ENCODE measurements at places on chromosomes 2 and 18. TPM values are rescaled to one million over a fixed set of nuclear protein-coding genes. Genes with fewer than 3 reads are reported as not detected.

GRCh38 chr2:188956961-188957360 is 17.2 kb upstream of the COL3A1 start:
- no peak overlapping the region for H3K4me3 ChIP-seq
- no peak overlapping the region for H3K27ac ChIP-seq
- H3K27me3 ChIP-seq, result no peaks in the 10 kb centered on the region
- DNase-seq, result no peak

DNA sequence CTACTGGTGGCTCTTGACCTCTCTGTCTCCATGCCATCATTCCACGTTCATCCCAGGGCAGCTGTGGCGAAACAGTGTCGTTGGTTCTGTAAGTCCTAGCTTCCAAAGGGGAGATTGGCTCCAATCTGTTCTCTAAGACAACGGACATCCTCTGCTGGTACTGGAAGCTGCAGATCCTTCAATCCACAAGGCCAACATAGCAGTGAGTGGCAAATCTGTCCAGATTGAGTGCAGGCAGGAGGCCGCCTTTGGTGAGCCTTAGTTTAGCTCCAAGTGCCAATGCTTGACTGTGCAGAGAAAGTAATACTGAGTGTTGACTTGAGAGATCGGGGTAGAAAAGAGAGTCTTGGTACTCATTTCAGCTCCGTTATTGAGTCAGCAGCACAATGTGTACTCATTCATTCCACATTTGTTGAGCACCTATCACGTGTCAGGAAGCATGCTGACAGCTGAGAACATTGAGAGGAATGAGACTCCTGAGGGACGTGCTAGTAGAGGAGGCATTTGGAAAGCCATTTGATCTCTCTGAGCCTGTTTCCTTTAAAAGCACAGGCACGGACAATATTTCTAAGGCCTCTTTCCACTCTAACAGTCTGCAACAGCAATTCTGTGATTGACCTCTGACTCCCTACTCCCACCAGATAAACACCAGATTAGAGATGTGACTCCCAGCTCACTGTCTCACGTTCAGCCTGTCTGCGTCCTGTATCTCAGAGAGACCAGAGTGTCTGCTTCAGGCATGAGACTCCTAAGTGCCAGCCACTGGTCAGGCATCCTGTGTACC is 306.0 kb downstream of the CLIP4 start:
- H3K4me1 ChIP-seq, result no peaks in the 10 kb centered on the region

- no peak overlapping the region for H3K4me3 ChIP-seq
- H3K27me3 ChIP-seq, result no peaks in the 10 kb centered on the region
- no peak for DNase-seq
Measured at GRCh38 chr2:235073868-235074413, 122.1 kb downstream of the SH3BP4 start.

GRCh38 chr2:219447242-219448098 is 12.8 kb downstream of the SPEG start:
- H3K27ac ChIP-seq, result no peak overlapping the region
- H3K36me3 ChIP-seq, result no peaks in the 10 kb centered on the region
- H3K4me1 ChIP-seq, result no peaks in the 10 kb centered on the region
- DNase-seq, result no peak

- H3K36me3 ChIP-seq, result no peaks in the 10 kb centered on the region
- DNase-seq, result no peak
- no peak overlapping the region for H3K4me3 ChIP-seq
- no peaks in the 10 kb centered on the region for H3K4me1 ChIP-seq
- no peaks in the 10 kb centered on the region for H3K27me3 ChIP-seq
Measured at GRCh38 chr2:178241844-178242551, 47.7 kb downstream of the OSBPL6 start.

DNA sequence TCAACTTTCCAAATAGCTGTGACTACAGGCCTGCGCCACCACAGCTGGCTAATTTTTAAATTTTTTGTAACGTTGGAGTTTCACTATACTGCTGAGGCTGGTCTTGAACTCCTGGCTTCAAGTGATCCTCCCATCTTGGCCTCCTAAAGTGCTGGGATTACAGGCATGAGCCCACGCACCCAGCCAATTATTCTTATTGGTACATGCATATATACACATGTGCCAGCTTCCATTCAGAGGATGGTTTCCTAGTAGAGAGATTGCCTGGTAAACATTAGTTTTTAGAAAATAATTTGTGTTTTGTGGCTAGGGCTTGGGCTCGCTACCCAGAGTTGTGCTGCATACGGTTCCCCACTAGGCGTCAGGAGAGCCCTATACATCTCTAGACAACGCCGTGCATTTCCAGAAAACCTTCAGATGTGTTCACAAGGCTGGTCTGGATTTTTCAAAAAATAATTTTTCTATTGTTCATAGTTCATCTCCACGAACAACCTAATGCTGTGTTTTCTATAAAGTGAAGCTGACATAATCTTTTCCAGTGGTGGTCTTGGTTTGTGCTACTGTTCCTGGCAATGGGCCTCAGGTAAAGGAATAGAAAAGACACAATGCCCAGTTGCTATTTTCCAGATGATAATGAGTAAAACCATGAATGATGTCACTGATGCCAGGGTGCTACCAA is 14.6 kb upstream of the AFG3L2 start:
- no peak for DNase-seq
- no peaks in the 10 kb centered on the region for H3K27me3 ChIP-seq
- no peaks in the 10 kb centered on the region for H3K4me1 ChIP-seq
- no peak overlapping the region for H3K4me3 ChIP-seq
- H3K27ac ChIP-seq, result no peak overlapping the region

DNA sequence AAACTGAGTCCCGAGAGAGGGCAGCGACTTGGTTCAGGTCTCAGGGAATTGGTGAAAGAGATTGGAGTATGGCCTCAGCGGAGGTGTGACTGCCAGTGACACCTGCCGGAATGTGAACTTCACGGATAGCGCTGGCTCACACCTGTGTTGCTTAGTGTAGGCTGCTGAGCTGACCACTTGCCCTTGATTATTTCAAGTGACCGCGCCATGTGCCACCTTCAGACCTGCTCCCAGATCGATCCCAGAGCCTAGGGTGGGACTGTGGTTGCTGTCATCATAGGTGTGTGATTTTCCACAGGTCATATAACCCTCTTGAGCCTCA is 134.8 kb downstream of the GLI2 start:
- H3K27me3 ChIP-seq, result no peaks in the 10 kb centered on the region
- no peaks in the 10 kb centered on the region for H3K36me3 ChIP-seq
- peaks cover 13% of the 10 kb centered on the region for H3K4me1 ChIP-seq
- no peak overlapping the region for H3K4me3 ChIP-seq
- H3K27ac ChIP-seq, result no peak overlapping the region
- DNase-seq, result no peak

- no peak overlapping the region for H3K4me3 ChIP-seq
- no peaks in the 10 kb centered on the region for H3K36me3 ChIP-seq
- no peaks in the 10 kb centered on the region for H3K27me3 ChIP-seq
- no peak overlapping the region for H3K27ac ChIP-seq
Measured at GRCh38 chr2:120819720-120820210, 84.1 kb downstream of the GLI2 start.

DNA sequence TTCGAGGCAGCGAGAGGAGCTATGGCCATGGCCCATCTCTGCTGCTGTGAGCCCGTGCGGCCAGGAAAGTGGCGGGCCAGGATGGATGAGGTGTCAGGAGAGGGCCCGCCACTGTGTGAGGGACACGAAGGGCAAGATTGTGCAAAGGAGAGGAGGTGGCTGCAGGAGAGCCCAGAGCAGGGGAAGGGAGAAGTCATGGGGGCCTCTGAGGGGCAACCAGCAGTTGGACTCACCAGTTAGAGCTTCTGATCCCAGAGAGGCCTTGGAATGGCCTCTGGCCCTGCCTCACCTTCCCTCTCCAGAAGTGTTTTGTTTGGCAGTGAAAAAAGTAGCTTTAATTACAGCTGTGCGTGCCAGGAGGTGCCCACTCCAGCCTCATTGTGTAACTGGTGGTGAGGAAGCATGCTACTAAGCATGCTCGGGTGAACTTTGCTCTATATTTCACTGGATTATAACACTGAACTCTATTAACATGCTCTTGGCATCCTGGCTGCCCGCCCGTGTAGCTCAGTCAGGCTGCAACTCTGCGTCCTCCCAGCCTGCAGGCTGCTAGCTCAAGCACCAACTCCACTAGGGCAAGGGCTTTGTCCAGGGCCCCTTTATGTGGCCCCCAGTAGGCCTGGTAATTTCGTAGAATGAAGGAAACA is 34.2 kb downstream of the IMPA2 start:
- H3K27me3 ChIP-seq, result no peaks in the 10 kb centered on the region
- H3K27ac ChIP-seq, result no peak overlapping the region

DNA sequence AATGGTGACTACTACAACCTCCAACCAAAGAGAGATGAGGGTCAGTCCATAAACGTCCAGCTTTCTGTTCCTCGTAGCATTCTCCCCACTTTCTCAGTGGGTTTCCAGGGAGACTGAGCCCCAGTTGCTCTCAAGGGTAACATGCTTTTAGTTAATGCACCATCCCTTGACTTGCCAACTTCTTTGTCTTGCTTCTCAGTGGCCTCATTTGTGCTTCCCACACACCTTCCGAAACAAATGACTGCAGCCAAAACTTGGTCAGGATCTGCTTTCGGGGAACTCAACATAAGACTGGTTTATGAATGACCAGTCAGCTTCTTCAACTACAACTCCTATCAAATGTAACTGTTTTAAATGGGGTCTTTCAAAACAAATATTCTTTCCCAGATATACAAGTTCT is 94.1 kb downstream of the COL6A3 start:
- no peaks in the 10 kb centered on the region for H3K36me3 ChIP-seq
- H3K27me3 ChIP-seq, result no peaks in the 10 kb centered on the region
- H3K4me3 ChIP-seq, result no peak overlapping the region
- no peak for DNase-seq

- no peak for DNase-seq
- no peak overlapping the region for H3K27ac ChIP-seq
- H3K4me1 ChIP-seq, result no peaks in the 10 kb centered on the region
- H3K36me3 ChIP-seq, result no peaks in the 10 kb centered on the region
Measured at GRCh38 chr18:43758734-43759133, 481.4 kb upstream of the SYT4 start.

The CAPG gene
- 78.6 TPM for total RNA-seq

The VWA3B gene
- total RNA-seq, result not detected

The PCARE gene
- total RNA-seq, result not detected

The HOXD12 gene
- not detected for total RNA-seq

The DNAJC5G gene
- 1.4 TPM for total RNA-seq

The IGFBP2 gene
- 322 TPM for total RNA-seq

The DYNAP gene
- total RNA-seq, result 0.22 TPM

The GAREM1 gene
- 9.2 TPM for total RNA-seq

All from H1 (cell line).